ENCODE measurements at places on chromosomes 4 and X. TPM values are rescaled to one million over a fixed set of nuclear protein-coding genes. Genes with fewer than 3 reads are reported as not detected.

Gene SSX4B
- total RNA-seq = not detected

Gene FGFR3
- 1.4 TPM for total RNA-seq

Gene SMR3B
- not detected for total RNA-seq

Gene ODAM
- not detected for total RNA-seq

Gene NPY1R
- total RNA-seq = 21.1 TPM

Gene PTPN13
- 58.7 TPM for total RNA-seq

Gene SPANXA2
- not detected for total RNA-seq

Gene RAB40A
- total RNA-seq = 0.25 TPM

Gene RGN
- 1.6 TPM for total RNA-seq

Gene PRRG3
- not detected for total RNA-seq

Gene PDGFRA
- total RNA-seq = 0.35 TPM

Gene F11
- not detected for total RNA-seq

All from renal cortical epithelial cell (primary cell).